Cerebellar nuclear complex (tissue), 1 donor: ENCODE measurements at places on chromosomes 5 and 9.
A peak's percentile ranks its signal among the peaks of the same experiment; 100 is the strongest.

DNA sequence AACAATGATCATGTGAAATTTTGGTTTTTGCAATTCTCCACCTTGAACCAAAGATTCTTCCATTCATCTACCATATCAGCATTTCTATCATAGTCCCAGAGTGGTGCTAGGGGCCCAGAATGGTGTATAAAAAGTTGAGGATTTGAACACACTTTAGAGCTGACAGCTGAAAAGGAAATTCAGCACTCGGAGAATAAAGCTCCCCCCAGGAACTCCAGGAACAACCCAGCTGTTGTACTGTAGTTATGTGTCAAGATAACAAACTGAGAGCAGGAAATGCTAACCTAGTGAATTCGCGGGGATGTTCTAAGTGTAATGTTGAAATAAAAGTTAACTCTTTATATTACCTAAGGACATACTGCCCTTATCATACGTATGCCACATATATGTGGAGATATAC, 216.7 kb downstream of the NFIB start:
- DNase-seq, result no peak

DNA sequence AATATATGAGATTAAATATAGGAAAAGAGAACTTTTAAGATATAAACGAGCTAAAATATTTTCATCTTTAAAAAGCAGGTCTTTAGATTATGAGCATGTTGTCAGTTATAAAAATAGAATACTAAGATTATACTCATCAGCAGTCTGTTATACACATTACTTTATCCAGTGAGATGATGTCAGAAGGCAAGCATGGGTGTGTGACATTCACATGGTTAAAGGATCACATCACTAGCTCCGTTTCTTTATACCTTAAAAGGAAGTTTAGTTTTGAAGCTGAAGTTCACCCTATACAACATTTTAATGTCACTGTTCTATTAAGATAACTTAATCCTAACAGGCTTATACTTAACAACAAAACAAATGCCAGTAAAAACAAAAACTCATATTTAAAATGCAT, 59.6 kb downstream of the RICTOR start:
- no peak for DNase-seq

DNA sequence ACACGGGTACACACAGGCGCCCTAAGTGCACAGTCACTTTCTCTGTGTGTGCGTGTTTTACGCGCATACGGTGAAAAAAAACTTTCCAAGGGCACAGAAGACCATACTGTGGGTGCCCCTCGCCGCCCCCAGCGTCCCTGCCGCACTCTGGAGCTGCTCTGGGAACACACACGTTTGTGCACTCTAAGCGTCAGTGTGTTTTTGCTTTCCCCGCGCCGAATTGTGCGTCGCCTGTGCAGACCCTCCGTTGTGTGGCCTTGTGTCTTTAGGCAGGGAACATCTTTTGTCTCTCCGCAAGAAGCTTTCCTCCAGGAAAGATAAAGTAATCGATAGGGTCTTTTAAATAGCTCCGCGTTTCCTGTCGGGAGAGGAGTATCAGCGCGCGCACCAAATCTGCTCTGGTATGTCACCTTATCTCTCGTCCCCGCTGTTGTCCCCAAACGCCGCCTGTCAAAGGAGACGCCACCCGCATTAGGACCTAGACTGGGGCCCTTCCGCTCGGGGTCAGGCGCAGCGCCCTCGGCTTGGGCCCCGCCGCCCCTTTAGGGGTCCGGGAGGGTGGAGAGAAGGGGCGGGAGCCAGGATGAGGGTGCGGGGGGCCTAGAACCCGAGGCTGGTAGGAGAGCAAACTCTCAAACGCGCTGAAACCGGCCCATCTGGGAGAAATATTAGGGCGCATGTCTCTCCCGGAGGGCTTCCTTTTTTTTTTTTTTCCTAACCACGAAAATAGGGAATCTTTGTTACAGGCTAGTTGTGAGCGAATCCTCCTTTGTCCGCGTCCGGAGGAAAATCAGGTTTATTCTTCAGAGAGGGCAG, 10.5 kb upstream of the NKX2-5 start:
- no peak for DNase-seq

DNA sequence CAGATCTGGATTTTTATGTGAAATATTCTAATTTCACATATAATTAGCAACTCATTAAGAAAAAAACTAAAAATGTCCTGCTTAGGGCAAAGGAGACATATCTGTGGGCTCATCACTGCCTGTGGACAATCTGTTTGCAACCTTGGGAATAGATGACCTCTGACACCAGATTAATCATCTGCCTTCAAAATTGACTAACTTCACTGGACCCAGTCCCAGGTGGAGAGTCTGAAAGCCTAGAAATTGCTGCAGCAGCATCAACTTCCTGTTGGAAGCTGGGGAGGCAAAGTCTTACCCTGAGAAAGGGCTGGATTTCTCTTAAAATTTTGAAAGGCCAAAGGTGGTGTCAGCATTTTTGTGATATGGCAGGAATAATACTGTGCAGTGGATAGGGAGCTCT, 76.3 kb upstream of the TNC start:
- DNase-seq, result no peak

DNA sequence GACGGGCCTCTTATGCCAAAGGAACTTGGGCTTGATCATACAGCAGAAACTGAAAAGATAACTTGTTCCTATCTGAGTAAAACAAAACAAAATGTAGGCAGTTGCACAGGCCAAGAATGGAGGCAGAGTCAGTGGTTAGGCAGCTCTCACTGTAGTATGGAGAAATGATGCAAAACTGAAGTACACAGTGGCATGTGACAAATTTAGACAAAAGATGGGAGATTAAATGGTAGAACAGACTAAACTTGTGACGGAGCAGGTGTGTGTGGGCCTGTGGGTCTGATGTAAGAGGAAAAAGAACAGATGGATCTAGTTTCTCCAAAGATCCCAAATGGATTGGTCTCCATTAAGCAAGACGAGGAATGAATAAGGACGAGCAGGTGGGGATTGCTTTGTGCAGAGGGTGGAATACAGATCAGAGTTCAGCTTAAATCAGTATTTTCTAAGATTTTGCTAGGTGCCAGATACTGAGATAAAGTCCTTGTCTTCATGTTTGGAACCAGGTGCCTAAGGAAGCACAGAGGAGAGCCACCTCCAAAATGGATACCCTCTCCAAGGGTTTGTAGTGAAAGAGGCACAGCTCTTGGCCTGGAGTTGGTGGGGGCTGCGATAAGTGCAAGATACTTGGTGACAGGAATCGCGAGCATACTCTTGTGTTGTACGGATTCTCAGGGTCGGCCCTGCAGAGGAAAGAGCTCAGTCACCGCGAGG, 722 bp upstream of the DCP2 start:
- no peak for DNase-seq

DNA sequence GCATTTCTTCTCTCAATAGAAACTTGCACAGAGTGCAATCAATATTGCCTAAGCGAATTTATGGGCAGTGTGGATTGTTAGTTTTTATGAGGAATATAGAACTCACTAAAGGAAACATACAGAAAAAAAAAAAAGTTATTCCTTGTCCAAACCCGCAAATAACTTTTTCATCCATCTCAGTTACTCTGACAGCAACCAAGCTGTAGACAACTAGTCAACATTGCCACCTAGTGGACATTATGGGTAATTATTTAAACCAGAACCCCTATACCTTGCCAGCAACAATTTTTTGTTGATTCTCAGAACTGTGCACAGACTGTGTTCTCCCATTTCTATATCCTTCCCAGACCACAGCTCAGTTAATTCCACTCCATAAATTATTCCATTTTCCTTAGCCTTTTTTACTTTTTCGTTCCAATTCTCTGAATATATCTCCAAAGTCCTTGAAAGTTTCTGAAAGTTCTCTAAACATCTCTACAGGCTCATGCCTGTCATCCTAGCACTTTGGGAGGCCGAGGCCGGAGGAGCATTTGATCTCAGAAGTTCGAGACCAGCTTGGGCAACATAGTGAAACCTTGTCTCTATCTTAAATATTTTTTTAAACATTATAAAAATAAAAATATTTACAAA, 2.6 kb upstream of the AFAP1L1 start:
- peak; percentile 29 for DNase-seq

GRCh38 chr5:131496400-131496713, 138.7 kb downstream of the RAPGEF6 start:
- no peak for DNase-seq

- DNase-seq, result no peak
These were observed 465.5 kb downstream of the DNAH5 start for GRCh38 chr5:13478831-13479465.

DNA sequence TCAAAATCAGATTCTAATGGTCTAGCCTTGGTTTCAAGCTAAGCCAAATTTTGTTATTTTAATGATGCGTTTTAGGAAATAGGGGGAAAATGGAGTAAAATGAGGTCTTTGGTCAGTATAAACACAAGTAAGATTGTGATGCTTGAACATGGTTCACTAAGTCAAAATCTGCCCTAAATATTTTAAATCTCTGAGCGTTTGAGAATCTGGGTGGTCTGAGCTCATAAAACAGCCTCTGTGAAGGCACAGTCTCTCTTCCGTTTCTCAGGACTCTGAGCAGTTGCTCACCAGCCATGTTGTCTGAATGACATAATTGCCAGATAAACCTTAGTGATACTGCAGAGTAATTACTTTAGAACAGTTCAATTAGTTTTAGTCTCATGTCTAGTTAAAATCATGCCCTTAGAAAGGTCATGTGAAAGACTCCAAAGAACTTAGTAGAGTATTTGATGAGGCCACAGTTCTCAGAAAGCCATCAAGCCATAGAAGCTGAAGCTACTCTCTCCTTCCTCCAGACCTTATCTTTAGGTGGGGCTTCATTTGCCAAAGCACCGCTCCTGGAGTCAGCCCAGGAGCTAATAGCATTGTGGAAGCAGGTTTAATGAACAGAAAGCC, 257.1 kb upstream of the MAP3K1 start:
- no peak for DNase-seq

DNA sequence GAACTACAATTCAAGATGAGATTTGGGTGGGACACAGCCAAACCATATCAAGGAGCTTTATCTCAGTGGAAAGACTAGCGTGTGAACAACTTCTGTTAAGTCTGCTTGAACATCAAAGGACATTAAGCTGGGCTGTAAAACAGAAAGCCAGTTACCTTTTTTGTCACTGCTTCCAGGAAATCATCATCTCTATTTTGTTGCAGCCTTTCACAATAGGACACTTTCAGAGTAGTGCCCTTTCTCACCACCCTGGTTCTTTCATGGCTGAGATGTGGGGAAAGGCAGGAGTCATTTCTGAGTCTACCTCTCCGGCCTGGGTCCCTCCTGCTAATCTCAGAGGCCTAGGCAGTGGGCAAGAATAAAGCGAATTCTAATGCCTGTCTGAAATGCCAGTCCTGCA, 96.2 kb upstream of the PPP1R2B start:
- DNase-seq, result no peak

GRCh38 chr5:78541086-78541654, 107.4 kb downstream of the LHFPL2 start:
- DNase-seq, result no peak

DNA sequence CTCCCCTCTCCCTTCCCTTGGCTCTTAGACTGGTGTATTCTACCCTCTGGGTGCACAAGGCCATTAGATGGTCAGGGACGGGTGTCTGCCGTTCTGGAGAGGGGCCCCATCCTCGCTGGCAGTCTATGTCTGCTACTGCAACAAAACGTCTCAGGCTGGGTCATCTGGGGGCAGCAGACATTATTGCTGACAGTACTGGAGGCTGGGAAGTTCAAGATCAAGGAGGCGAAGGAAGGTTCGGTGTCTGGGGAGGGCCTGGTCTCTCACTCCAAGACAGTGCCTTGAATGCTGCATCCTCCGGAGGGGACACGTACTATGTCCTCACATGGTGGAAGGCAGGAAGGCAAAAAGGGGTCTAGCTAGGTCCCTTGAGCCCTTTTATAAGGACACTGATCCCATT, 93.4 kb upstream of the COL5A1 start:
- no peak for DNase-seq

DNA sequence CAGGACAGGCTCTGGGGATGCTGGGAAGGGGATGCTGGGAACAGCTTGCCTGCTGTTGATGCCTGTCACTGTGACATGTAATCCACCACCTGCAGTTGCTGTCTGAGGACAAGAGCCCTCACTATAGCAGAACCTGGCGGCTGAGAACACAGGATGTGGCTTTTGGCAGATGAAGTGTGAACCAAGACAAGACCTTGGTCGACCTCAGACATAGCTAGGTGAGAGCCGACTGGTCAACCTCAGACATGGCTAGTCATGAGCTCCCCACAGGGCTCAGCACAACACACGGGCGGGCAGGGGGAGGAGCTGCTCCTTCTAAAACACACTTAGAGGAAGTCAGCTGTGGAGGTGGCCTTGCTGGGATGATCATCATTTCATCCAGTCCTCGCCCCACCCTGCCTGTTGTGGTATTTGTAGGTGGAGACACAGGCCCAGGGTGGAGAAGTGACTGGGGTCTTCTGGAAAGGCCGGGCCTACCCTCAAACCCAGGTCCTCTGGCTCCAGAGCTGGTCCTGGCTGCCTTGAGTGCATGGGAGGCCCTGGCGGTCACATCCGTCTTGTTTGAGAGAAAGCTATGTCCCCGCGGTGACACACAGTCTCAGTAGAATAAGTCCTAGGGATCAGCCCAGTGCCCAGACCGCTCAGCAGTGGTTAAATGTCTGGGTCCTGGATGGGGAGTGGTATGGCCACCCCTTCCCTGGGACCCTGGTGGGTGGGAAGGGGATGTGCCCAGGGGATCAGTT, 6.1 kb downstream of the SUSD3 start:
- no peak for DNase-seq

GRCh38 chr9:134230092-134230941, 66.0 kb upstream of the RNU6ATAC start:
- no peak for DNase-seq

- no peak for DNase-seq
These were observed 165.6 kb upstream of the IRX2 start for GRCh38 chr5:2917093-2917492.

DNA sequence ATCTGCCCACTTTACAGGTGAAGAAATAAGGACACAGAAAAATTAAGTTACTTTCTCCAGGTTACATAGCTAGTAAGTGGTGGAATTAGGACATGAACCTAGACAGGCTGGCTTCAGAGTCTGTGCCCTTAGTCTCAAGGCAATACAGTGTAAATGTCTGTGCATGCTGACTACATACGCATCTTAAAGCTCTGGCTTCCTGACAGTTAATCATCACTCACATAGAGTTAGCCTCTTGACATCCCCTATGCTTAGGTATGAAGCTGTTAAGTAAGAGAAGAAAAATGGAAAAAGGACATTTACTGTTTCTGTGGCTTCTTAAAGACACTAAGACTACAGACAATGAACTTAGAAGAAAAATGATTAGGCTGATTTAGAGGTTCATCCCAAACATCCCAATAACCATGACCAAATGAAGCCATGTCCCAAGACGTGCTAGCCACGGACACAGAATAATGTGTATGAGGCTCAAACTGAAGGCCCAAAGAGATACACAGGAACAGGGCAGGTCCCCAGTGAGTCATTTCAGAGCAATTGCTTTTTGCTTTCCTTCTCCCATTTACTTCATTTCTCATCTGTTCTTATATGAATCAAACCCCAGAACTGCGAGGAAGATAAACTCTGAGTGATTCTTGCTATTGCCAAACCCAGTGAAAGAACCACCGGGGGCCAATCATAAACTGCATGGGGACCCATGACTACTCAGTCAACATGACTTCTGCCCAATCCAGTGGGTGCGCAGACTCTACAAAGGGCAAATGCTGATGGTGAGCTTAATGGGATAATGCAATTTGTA, 100.0 kb upstream of the IFNK start:
- DNase-seq, result no peak

GRCh38 chr5:145316282-145316681, 518.9 kb downstream of the PRELID2 start:
- no peak for DNase-seq
